ENCODE measurements at places on chromosomes 5 and 9.

DNA sequence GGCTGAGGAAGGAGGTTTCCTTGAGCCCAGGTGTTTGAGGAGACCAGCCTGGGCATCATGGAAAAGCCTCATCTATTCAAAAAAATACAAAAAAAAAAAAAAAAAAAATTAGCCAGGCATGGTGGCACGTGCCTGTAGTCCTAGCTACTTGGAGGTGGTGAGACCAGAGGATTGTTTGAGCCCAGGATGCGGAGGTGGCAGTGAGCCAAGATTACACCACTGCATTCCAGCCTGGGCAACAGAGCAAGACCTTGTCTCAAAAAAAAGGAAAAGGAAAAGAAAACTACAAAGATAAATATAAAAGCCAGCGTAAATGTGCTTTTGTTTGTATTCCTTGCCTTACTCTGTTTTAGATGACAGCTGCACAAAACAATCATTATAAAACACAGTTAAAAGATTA is 2249.2 kb upstream of the C9orf72 start:
- DNase-seq: no peak

DNA sequence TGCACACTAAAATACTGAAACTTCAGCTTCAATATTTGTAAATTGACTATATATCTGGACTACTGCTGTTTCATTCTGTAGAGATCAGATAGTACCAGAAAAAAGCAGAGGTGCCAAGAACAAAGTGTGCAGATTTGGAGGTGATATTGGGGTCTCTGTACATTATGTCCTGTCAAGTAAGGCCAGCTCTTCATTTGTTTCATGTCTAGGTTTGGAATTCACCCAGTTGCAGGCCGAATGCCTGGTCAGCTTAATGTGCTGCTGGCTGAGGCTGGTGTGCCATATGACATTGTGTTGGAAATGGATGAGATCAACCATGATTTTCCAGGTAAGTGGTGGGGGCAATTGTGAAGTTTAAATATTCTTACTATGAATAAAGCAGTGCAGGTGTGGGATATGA is 96.9 kb downstream of the NNT start:
- DNase-seq: no peak

DNA sequence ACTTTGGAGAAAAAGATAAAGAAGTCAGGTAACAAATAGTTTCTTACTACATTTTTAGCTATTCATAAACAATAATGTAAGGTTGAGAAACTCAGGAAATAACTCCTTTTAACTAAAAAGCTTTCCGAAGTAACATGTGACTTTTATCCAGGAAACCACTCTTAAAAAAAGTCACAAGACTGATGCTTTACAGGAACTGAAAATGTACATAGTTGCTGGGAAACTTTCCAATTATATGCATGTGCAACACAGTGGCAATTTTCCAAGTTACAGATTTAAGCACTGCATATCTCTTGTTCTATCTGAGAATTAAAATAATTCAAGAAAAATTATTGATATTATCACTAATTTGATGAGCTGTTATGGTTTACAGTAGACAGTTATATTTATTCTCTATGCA is 105.2 kb downstream of the CDH10 start:
- peak; percentile 57 for DNase-seq

- DNase-seq: no peak
These were observed 886.9 kb upstream of the DMAC1 start for GRCh38 chr9:8686516-8686915.

GRCh38 chr5:172870715-172871461 is 36.8 kb downstream of the ERGIC1 start:
- DNase-seq: no peak

DNA sequence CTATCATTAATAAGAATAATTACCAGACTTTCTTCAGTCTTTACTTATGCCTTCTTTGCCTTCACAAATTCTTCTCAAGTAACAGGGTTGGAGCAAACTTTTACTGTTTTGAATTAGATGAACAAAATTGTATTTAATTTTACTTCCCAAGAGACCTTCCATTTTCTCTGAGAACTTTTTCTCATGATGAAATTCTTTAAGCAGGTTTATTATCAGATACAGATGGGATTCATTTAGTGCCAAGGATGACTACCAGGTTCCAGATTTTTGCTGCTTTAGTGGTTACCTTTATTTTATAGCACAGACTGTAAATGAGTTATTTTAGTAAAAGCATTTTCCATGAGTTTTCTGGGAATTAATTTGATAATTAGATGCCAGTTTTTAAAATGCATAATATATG is 125.1 kb downstream of the GDNF start:
- no peak for DNase-seq

DNA sequence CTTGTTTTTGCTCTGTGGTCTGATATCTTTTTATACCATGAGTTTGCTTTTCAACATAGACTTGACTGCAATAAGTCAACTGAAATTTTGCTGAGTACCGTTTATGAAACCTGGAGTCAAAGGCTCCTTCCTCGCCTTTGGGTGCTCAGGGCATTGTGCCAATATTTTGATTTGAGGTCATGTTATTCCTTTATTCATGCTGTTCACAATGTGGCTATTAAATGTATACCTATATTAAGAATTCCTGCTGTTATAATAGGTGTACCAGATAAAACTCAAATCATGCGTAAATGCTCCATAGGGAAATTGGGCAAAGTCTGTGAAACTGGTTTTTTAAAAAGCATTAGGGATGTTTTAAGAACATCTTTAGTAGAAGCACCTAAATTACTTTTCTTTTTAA is 334.0 kb upstream of the NUDT12 start:
- DNase-seq: no peak

- no peak for DNase-seq
These were observed 136.8 kb downstream of the APBA1 start for GRCh38 chr9:69535286-69535832.

DNA sequence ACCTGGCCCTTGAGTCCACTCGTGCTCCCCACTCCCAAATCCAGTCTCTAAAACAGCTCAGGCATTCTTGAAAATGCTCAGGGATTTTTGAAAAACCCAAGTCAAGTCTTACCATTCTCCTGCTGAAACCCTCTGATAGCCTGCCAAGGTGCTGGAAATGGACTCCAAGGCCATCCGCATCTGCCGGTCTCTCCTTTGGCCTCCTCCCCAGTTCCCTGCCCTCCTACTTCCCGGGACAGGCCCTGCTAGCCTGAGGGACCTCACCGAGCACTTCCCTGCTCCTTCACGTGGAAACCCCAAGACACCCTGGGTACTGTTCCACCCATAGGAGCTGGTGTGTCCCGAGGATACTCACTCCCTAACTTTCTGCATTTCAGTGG is 49.8 kb upstream of the GADD45G start:
- no peak for DNase-seq

GRCh38 chr9:97473717-97474116 is 27.7 kb upstream of the TMOD1 start:
- DNase-seq: no peak

DNA sequence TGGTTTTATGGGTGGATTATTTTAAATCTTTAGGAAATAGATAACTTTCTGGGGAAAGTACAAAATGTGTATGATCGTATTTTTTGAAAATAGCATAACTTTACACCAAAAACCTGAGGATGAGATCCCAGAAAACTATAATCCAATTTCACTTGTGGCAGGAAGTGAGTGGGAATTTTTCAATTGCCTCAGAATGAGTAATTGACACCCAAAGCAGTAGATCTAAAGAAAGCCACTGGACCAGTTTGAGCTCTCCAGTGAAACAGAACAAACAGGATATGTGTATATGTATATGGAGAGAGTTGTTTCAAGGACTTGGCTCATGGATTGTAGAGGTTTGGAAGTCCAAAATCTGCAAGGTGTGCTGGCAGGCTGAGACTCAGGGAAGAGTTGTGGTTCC is 109.2 kb upstream of the SHB start:
- DNase-seq: no peak

DNA sequence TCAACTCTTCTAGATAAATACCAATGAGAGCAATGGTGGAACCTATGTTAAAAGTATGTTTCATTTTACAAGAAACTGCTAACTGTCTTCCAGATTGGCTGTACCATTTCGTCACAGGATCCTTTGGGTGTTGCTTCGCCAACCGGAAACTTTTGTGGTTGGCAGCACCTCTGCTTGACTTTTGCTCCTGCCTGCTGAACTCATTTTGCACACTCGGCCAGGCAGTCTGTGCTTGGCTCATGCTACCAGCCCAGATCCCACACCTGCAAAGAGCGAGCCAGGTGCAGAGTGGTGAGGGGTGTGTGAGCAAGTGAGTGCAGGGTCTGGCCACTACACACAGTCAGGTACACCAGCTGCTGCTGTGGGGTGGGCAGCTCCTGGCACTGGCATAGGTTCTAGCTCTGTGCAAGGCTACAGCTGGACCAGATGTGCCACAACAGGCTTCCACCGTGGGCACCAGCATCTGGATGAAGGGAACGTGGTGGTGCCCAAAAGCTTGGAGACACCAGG is 422.3 kb downstream of the PRR16 start:
- DNase-seq: no peak

GRCh38 chr5:146229222-146229621 is 25.8 kb downstream of the RBM27 start:
- DNase-seq: no peak

GRCh38 chr9:134063571-134064450 is 4.0 kb downstream of the BRD3 start:
- DNase-seq: no peak

DNA sequence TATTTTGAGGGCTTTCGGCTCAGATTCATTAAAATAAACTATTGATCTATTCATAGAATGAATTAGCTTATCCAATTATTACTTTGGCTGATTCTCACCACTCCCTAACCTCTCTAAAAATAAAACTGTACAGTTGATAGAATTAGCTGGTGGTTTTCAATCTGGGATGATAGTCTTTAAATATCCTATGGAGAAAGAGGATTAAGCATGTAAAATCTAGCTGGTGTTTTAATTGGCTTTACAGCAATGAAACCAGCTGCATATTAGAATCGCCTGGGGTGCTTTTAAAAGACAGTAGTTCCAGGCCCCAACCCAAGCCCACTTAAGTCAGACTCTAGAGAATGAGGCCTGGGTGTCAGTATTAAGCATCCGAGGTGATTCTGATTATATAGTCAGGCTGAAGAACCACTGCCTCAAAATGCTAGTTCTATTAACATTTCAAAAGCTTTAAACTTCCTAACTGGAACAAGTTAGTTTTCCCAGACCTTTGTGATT is 95.1 kb downstream of the MAP1B start:
- DNase-seq: no peak

- no peak for DNase-seq
These were observed 77.1 kb downstream of the GOLPH3 start for GRCh38 chr5:32096891-32097595.

DNA sequence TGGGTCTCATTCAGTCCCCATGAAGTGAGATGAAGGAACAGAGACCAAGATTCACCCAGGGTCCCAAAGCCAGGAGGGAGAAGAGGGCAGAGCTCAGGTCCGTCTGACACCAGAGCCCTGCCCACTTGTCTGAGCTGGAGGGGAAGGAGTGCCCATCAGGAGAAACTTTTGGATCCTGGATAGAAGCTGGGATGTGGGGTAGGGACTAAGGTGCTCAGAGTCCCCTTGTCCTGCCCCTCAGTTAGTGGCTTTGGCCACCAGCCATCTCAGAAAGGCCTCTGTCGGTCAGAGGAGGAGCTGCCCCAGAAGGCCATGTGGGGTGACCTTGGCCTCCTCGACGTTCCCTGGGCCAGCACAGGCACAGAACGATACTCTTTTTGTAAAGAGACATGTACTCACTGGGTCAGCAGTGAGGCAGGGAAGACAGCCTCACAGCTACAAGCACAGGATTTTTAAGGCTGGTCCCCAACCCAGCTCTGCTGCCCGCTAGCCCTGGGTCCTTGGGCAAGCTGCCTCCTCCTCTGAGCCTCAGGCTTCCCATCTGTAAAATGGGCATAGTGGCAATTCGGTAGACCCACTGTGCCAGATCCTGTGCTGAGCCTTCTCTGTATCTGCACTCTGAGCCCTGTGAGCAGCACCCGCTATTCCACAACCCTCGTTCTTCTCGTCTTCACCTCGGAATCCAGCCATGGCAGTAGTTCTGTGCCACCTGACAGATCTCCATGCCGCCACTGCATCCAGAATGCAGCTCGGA is 49.4 kb downstream of the C9orf50 start:
- no peak for DNase-seq

GRCh38 chr9:80690349-80690939 is 998.9 kb downstream of the TLE1 start:
- DNase-seq: no peak

DNA sequence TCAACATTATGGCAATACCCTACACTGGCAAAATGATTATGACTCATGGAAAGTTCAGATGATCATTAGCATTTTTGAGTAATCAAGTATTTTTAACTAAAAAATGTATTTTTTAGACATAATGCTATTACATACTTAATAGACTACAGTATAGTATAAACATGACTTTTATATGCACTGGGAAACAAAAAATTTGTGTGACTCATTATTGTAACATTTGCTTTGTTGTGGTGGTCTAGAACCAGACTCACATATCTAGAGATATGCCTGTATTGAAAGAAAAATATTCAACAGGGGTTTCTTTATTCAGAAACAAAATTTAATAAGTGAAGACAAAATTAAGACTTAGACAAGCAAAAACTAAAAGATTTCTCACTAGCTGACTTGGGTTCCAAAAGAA is 385.3 kb upstream of the RIOK2 start:
- no peak for DNase-seq

- DNase-seq: peak; percentile 8
These were observed at the start of gene SPACA9 for GRCh38 chr9:132878695-132879456. SPACA9 (plus strand) TSS chr9:132878898; CDS start chr9:132883948, 5,050 bp downstream.

- no peak for DNase-seq
These were observed 19.5 kb downstream of the FAM163B start for GRCh38 chr9:133589454-133590227.

Measured in NCI-H1105 treated with DMSO at 0.1 percent for 48 hours (cell line).